ENCODE measurements at places on chromosomes 7 and 10.

- DNase-seq = no peak
Observed at GRCh38 chr7:40382145-40382544, 247.3 kb downstream of the SUGCT start.

GRCh38 chr10:120732643-120733313, 118.4 kb upstream of the WDR11 start:
- no peak for DNase-seq

DNA sequence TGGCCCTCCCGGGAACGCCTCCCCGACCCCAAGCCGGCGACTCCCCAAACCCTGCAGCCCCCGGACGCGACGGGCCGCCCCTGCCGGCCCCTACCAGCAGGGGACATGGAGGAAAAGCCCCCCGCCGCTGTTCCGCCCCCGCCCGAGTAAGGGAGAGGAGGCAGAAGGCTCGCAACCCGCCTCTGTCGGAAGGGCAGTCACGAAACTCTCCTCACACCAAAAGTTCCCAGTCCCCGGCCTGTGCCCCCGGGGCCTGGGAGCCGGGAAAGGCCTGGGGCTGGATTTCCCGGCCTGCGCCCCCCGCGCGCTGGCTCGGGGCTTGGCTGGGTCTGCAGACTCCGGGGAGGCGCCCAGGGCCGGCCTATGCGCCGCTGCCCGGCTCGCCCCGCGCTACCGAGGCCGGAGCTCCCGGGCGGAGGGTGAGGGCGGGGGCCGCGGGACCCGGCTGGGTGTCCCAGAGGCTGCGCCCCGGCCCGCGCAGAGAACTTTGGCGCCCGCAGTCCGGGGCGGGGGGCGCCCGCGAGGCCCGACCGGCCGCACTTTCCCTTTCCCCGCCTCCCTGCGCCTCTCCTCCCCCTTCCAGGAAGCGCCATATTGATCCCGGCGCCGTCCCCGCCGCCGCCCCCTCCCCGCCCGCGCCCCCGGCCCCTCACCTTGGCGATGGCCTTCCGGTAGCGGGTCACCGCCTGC, 728 bp downstream of the PARD3 start:
- no peak for DNase-seq

GRCh38 chr7:142450695-142451094, 192.8 kb upstream of the PRSS58 start:
- no peak for DNase-seq

- DNase-seq = no peak
Observed at GRCh38 chr7:124072603-124073309, 39.9 kb upstream of the TMEM229A start.

GRCh38 chr7:42753367-42753766, 158.5 kb downstream of the C7orf25 start:
- DNase-seq = no peak

DNA sequence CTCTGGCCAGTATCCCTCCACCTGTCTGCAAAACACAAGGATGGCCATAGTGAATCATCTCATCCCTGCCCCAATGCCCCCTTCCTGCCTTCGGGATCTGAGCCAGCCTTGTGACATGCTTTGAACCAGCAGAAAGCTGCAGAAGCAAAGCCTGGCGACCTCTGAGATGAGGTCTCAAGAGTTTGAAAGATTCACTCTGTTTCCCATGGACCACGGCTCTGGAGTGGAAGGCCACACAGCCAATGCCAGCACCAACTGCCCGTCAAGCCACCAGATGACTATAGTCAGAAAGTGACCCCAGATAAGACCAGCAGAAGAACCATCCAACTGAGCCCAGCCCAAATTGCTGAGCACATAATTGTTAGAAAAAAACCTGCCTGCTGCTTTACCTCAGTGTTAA, 193.9 kb upstream of the PPP2R2D start:
- no peak for DNase-seq

All from CD4-positive, alpha-beta T cell treated with Interferon alpha-2 for 1 hour (primary cell).